ENCODE measurements at places on chromosomes 6 and 20.
A peak's percentile ranks its signal among the peaks of the same experiment; 100 is the strongest.

DNA sequence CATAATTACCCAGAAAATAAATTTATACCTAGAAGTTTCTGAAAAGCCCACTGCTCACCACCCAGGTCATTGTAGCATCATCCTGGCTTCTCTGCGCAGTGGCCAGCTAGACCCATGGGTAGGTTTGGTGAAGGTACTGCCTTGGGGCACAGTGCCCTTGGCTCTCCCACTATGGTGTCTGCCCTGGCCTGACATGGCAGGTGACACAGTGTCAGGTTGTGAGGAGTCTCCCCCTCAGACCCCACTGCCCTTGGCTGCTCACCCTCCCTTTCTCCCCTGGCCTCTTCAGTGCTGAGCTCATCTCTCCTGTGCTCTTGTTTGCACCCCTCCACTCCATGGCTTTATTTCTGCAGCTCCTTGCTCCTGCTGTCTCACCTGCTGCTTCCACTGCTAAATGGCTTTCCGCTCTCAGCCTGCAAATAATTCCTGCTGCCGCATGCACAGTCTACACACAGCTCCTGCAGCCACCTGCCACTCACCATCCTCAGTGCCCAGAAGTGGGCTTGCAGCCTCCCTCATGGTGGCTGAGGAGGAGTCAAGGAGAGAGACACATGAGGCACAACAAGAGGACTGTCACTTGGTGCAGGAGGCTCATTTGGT is 313.4 kb upstream of the MOCS1 start:
- DNase-seq: no peak

DNA sequence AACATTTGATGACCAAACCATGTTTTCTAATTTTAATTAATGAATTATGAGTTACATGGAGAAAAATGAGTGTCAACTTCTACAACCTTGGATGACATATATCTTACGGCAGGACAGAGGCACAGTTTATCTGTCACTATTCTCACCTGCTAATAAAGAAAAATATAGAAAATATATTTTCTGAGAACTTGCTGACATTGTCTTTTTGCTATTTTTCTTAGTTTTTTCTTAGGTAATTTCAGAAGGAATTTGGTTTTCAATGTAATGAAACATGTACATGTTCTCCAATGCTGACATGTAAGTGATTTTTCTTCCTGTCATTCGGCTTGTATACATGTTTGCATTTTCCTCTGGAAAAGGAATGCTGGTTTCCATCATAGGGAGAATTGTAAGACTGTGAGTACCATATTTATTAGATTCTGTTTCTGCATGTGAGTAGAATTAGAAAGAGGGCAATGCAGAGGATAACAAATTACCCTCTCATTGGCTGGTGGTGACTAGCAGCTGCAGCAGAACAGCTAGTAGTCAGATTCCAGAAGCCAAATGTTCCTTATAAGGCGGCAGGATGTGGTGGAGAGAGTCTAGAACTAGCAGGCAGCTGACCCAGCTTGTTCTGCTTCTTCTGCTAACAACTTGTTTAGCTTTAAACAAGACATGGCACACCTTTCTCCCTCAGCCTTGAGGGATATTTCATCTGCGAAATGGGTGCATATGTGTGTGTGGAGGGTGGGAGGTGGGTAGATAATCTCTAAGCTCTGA is 132.8 kb upstream of the SPACA1 start:
- DNase-seq: no peak

GRCh38 chr6:73644941-73645591 is 8.7 kb downstream of the SLC17A5 start:
- no peak for DNase-seq

- no peak for DNase-seq
Observed at GRCh38 chr6:96394727-96395126, 126.9 kb upstream of the UFL1 start.

GRCh38 chr6:157137501-157137900 is 185.8 kb downstream of the TMEM242 start:
- DNase-seq: no peak

DNA sequence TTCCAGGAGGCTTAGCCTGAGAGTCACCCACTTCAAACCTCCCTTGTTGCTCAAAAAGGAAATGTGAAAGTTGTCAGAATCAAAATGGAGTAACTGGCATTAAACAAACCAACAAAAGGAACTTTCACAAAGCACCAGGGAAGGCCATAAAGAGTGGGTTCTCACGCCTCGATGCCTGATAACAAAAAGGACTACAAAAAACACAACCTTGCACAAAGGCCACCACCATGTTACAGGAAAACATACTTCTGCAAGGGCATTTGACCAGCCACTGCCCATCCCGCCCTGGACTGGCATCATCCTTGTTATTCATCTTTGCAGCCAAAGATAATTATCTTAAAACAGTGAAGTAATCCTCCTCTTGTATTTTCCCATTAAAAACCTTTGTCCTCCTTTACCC is 34.8 kb downstream of the RNASET2 start:
- no peak for DNase-seq

DNA sequence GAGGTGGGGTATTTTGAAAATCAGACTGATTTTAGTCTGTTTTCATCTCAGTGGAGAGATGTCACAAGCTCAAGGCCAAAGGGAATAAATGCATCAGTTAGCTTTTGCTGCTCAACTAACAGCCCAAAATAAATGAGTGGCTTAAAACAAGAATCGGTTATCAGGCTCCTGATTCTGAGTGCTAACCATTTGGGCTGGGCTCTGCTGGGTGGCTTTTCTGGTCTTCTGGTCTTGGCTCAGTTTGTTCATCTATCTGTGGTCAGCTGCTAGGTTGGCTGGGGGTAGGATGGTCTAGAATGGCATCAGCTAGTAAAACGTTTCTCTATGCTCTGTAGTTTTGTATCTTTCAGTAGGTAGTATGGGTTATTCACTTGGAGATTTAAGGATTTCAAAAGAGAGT is 357.5 kb upstream of the JAG1 start:
- no peak for DNase-seq

DNA sequence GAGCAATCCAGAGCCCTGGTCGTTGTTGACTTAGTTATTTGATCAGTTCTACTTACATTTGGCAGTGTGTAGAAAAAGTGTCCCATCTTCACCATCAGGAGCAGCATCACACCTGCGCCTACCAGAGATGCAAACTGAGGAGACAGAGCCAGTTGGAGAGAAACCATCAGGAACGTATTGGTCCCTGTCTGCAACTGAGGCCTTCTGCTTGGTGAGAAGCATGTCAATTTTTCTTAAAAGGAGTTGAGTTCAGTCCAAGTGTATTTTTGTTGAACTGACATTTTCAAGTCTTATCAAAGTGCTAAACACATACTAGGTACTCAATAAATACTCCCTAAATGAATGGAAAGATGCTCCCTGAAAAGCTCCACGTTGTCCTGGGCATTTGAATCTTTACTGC is 47.9 kb upstream of the SRPK1 start:
- DNase-seq: no peak

GRCh38 chr6:125792680-125793079 is 1.9 kb downstream of the NCOA7 start:
- DNase-seq: no peak

GRCh38 chr20:46074006-46074405 is 15.8 kb downstream of the NCOA5 start:
- no peak for DNase-seq

- no peak for DNase-seq
Observed at GRCh38 chr6:165704045-165704748, 41.2 kb upstream of the PDE10A start.

- no peak for DNase-seq
Observed at GRCh38 chr6:125303512-125303854, 1.7 kb upstream of the HDDC2 start.

DNA sequence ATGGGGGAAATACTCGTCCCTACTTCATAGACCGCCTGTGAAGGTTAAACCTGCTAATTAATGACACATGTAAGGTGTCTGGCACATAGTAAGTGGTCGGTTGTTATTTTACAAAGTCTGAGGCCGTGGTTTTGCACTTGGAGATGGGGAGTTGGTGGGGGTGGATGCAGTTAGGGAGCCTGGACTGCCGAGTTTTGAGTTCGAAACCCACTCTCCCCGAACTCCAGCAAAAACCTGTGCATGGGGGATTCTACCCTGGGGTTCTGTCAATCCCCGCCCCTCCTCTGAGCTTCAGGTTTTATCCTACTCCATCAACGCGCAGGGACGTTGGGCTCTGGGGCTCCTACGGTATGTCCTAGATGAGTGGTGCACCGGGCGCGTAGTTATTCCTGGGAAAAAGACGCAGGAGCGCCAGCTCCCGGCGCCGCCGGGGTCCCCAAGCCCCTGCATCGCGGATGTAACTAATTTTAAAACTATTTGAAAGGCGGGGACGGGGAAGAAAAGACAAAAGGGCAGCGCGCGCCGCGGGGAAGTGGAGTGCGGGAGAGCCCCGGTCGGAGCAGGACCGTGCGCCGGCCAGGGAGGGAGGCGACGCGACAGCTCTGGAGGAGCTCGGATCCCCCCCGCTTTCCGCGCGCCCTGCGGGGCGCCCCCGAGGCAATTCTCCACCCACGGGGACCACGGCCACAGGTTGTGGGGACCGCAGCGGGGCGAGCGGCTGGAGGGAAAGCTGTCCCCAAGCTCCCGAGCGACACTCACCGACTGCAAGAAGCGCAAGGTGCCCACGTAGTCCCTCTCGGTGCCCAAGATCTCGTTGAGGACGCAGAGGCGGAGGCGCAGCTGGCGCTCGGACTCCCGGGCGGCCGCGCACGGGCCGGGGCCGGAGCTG is 672 bp downstream of the PREX1 start:
- DNase-seq: no peak

GRCh38 chr6:33116841-33117711 is 41.3 kb downstream of the HLA-DPB1 start:
- DNase-seq: no peak

DNA sequence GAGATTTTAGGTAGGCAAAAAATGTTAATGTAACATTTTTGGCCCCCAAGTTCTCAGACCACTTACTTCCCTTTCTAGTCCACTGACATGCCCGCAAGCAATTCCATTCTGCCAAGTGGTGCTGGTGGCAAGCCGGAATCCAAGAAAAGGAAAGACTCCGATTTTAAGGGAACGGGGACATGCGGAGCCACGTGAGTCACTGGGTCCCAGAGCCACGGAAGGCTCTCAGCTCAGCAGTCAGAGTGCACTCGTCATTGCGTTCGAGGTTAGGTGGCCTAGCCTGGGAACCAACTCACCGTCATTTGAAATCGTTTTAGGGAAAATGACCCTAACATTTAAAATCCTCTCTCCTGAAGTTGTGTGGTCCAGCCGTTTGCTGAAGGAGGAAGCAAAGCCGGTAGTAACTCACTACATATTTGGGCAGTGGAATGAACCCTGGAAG is 711 bp upstream of the SIRT5 start:
- no peak for DNase-seq

DNA sequence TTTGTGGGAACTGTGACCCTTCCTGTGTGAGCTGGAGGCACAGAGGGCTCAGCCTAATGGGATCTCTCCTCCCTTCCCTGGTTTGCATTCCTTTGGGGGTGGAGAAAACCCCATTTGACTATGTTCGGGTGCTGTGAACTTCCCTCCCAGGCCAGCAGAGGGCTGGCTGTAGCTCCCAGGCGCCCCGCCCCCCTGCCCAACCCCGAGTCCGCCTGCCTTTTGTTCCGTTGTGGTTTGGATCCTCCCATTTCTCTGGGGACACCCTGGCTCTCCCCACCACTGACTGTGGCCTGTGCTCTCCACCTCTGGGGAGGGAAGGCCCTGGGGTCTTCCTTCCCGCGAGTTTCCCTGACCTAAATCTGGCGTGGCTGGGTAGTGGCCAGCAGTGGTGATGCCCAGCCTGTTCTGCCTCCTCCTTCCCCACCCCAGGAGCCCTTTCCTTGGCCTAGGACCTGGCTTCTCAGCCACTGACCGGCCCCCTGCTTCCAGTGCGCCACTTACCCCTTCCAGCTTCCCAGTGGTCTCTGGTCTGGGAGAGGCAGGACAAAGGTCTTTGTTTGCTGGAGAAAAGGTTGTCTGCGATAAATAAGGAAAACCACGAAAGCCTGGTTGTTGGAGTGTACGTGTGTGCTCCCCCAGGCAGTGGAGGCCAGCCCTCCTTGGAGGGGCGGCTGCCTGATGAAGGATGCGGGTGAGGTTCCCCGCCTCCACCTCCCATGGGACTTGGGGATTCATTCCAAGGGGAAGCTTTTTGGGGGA is 4.9 kb downstream of the VEGFA start:
- DNase-seq: peak; percentile 29

GRCh38 chr6:56988145-56988544 is 33.2 kb downstream of the BEND6 start:
- DNase-seq: no peak

DNA sequence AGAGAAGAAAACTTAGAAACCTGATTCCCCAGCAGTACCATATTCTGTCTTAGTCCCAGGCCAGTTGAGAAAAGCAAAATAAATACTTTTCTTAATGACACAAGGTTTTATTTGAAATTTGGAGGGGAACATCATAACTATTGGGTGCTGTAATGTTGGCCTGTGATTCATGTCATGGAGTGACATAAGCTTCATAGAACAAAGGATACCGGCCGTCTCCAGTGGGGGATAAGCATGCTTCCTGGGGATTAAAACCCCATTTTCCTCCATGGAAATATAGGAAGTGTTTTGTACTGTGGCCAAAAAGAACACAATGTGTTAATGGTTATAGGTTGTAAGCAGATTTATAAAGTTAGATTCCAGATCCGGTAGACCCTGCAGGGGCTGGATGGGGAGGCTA is 18.0 kb downstream of the MTHFD1L start:
- DNase-seq: no peak

DNA sequence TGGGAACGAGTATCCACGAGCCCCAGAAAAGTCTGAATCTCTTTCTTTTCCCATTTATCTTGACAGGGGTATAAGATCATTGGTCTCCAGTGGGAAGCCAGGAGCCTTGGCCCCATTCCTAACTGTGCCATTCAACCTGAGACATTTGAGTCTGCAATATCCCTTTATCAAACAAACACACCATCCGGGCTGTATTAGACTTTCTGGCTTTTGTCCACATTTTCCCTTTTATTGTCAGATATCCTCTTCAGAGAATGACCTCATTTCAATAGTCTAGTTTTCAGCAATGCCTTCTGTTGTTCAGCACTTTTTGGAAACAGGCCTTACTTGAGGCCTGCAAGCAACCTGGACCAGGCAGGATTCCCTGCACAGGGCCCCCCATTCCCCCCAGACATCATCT is 15.7 kb downstream of the BPIFA1 start:
- DNase-seq: no peak

Measured in stimulated activated CD8-positive, alpha-beta memory T cell treated with anti-CD3 and anti-CD28 coated beads, Interleukin-7, amount 100 ng/mL, for 48 hours (primary cell).